ENCODE measurements at places on chromosomes 11 and 22. TPM values are rescaled to one million over a fixed set of nuclear protein-coding genes. Genes with fewer than 3 reads are reported as not detected.

Gene SMTNL1
- not detected for total RNA-seq

Gene MED17
- total RNA-seq, result 31.5 TPM

Gene DKK3
- total RNA-seq, result 1,099 TPM

Gene MIAT
- total RNA-seq, result 0.10 TPM

Gene MAJIN
- total RNA-seq, result 0.68 TPM

Gene OR5AS1
- not detected for total RNA-seq

Gene KCNJ1
- total RNA-seq, result not detected

Gene GLYATL2
- not detected for total RNA-seq

Gene FGF19
- total RNA-seq, result not detected

Gene MRGPRX4
- total RNA-seq, result not detected

Gene CALCA
- not detected for total RNA-seq

Gene LGR4
- total RNA-seq, result 17.6 TPM

Gene HOATZ
- not detected for total RNA-seq

DNA sequence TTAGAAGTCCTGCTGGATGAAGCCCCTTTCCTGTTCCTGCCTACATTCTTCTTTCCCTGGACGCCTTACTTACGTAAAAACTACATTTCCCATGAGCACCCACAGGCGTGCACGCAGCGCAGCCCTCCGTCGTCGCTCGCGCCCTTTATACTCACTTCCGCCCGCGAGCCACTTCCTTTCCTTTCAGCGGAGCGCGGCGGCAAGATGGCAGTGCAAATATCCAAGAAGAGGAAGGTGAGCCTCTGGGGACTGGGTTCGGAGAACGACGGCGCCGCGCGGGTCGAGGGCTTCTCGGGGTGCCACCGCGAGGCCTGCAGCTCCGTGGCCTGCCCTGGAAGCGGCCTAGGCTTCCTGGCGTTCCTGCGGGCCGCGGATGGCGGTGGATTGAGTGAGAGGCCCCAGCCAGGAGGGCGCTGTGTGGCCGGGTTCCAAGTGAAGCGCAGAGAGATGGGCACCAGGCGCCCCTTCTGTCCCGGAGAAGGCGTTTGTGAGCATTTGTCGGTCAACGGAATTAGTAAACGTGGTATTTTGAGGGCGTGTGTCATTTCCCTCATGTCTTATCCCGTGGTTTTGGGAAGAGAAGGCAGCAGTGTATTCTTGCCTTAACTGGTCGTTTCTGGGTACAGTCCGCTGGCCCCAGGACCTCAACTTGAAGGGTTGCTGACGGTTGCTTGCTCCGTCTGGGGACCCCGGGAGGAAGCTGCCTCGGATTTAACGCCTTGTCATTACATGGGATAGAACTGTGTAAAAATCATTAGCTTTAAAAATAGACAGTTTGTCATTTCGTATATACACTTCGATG, at the start of gene RPS3:
TSS of gene RPS3 (plus strand) at position 175 of the 802 bp plus-strand sequence. CDS start at position 205, 30 bp downstream.
- no peak for DNase-seq

GRCh38 chr22:19109198-19110063, 12.8 kb downstream of the DGCR2 start:
- no peak for DNase-seq

- no peak for DNase-seq
Measured at GRCh38 chr11:11856638-11857037, 14.9 kb downstream of the USP47 start.

DNA sequence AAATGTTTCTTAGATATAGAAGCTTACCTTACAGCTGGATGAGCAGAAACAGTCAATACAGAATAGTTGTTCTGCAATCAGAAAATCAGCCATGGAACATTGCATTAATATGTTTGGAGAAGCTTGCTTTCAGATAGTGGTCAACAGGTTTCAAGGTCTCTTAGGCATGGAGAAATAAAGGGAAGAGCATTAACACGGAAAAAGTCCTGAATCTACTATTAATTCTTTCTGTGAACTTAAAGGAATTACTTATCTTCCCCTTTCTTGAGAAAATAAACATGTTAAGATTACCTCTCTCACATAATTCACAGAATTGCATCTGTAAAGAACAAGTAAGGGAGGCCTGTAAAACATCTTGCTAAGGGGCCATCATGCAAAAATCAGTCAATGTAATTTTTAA, at the start of gene OR5B3:
TSS of gene OR5B3 (minus strand) at position 101 of the 400 bp plus-strand sequence. CDS start 3,465 bp downstream, outside the sequence.
- DNase-seq, result no peak

- DNase-seq, result no peak
Measured at GRCh38 chr22:26981541-26981940, 324.2 kb downstream of the MIAT start.

DNA sequence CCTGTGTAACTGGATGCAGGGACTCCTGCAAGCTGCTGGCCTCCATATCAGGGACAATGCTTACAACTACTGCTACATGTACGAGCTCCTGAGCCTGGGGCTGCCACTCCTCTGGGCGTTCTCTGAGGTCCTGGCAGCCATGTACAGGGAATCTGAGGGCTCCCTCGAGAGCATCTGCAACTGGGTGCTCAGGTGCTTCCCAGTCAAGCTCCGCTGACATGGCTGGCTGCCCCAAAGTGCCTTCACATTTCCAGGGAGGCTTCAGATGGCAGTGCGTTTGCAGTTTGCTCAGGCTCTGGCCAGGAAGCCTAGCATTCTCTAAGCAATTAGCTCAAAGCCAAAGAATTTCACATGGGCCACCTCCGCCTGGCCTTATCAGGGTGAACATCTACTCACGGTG, 117.4 kb upstream of the PARVA start:
- DNase-seq, result no peak

DNA sequence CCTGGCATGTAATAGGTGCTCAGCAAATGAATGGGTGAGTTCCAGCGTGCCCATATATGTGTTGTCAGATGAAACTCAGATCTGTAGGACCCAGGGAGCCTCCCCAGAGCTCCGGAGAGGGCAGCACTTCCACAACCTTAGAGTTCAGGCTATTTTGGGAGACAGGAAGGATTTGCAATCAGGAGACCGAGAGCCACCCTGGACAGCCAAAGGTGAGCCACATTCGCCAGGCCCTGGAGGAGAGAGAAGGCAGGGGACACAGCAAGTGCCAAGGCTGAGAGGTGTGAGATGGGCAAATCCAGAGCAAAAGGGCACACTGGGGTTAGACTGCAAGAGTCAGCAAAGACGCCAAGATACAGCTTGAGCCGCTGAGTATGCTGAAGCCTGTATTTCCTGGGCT, 66.4 kb downstream of the CD82 start:
- DNase-seq, result no peak

DNA sequence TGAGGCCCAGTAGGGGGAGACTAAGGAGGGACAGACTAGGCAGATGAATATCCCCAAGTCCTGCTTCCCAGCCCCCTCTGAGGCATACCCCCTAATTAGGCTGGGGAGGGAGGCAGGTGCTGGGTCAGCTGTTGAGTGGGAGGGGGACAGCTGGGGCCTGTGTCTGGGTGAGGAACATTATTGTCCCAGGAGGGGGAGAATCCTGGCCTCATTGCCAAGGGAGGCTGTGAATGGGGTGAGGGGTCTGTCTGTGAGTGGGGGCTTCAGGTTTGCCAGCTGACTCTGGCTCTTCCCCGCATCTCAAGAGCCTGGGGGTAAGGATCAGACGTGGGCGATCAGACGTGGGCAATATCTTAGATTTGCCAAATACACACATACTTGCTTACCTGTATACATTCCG, 2.1 kb downstream of the INPPL1 start:
- DNase-seq, result no peak

DNA sequence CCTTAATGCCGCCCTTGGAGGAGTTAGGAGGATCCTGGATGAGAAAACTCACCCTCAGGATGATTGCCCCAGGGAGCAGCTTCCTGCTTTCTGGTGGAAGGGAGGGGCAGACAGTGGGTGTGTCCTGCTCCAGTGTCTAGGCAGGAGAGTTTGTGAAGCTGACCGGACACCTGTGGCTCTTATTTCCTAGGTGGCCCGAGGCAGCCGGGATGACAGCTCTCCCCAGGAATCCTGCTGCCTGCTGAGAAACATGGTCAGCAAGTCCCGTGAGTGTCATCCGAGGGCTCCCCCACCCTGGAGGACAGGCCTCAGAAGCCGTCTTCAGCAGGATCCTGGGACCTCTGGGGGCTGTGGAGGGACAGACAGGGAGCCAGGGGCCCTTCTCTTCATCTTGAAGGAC, 50.4 kb downstream of the ST3GAL4 start:
- no peak for DNase-seq

DNA sequence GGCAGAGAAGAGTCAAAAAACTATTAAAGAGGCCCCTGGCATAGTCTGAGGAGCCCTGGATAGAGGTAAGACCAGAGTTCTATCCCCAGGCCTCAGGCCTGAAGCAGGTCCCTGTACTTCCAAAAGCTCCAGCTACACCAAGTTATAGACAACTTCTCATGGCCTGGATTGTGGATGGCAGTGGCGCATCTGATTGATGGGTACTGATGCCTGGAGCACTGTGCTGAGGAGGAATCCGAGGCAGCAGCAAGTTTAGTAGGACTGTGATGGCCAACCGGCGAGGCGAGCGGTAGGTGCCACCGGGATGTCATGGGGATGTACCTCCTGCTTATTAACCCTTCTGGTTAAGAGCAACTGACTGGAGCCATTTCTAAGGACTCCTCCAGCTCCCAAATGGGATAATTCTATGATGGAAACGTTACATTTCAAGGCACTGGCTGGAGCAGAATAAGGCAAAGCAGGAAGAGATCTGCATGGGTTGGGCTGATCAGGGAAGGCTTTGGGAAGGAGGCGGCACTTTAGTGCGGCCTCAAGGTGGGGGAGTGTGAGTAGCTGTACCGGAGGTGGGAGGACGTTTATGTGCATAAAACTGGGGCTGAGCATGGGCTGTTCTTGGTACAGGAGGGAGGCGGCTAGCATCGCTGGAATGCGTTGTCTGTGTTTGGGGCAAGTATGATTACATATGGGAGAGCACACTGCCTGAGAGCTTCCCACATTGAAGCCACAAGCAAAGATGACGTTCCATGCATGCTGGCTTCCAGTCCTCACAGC, 24.2 kb upstream of the JAM3 start:
- DNase-seq, result no peak

GRCh38 chr22:42863349-42863961, 6.4 kb upstream of the ARFGAP3 start:
- DNase-seq, result no peak

DNA sequence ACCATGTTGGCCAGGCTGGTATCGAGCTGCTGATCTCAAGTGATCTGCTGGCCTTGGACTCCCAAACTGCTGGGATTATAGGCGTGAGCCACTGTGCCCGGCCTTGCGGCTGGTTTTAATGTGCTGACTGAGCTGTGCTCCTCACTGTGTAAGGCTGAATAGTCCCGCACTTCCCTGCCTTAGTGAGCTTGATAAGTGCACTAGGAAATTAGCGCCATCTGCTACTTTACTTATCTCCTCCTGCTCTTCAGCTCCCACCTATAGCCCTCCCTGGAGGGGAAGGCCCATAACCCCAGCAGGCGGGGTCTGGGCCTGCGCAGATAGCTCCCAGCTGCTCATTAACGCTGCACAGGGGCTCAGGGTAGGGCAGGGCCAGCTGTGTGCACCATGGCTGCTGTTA, 49.4 kb downstream of the CLMP start:
- no peak for DNase-seq

GRCh38 chr11:120801801-120802689, 221.9 kb upstream of the TBCEL start:
- no peak for DNase-seq

GRCh38 chr11:8289492-8289918, 25.8 kb upstream of the LMO1 start:
- DNase-seq, result no peak

DNA sequence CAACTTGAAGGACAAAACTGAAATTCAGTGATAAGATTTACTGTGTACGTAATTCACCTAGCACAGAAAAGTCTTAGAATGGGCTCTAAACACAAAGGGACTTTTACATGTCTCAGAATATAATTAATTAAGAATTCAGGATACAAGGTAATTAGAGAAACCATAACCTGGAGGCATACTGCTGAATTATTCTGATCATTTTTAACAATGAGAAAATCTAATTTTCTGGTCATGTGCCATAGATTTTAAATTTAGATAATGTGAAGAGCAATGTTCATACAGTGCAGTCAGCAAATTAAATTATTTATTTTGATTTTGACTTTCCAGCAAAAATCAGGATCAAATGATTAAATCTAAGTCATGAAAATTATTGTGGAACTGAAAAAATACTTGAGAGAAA, 67.0 kb upstream of the MTNR1B start:
- DNase-seq, result no peak

GRCh38 chr11:14676068-14676467, 32.5 kb downstream of the PDE3B start:
- no peak for DNase-seq

GRCh38 chr11:115169251-115169650, 335.0 kb downstream of the CADM1 start:
- no peak for DNase-seq

DNA sequence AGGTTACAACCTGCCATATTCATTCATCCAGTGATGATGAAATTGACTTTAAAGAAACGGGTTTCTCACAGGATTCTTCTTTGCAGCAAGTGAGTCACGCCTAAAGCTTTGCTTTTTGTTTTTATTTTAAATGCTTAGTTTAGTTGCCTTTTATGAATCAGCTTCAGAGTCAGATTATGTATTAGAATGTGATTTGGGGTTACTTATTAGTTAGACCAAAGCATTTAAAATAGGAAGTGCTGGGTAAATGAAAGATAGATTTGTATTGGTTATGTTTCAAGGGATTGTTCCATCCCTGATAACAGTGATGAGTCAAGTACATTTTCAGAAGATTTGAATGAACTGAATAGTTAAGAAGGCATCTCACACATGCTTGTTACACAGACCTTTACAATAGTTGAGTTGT, 101.3 kb upstream of the GAL start:
- no peak for DNase-seq

DNA sequence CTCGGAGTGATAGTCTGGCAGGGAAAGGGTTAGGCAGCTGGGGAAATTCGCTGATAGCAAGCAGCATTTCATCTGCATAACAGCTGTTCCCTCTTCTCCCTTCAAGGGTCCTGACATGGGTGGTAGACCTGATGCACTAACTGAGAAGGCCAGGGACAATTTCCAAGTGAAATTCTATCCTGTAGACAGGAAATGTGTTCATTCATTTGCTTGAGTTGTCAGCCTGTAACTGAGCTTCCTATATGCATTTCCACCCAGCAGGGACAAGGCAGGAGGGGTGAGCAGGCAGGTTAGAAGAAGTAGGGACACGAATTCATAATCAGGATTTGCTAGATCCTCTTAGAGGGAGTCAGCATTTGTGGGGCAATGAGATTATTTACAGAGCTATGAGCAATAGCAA, 154.3 kb upstream of the NCAM1 start:
- DNase-seq, result no peak

- no peak for DNase-seq
Measured at GRCh38 chr11:132072858-132073211, 702.4 kb downstream of the NTM start.

DNA sequence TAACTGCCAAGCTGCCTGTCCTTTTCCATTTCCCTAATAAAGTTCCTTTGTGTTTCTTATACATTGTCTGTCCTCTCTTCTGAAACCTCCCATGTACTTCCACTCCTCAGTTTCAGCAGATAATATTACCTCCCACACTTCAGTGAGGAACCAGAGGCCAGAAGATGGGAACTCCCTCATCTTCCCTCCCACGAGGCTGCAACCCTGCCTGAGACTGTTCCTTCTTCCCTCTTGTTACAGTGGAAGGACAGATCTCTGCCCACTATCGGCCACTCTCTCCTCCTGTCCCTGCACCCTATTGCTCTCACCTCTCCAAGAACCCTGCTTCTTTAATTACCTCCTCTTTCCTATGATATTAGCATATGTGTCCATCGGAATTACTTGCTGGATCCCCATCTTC, 38.1 kb upstream of the SWAP70 start:
- no peak for DNase-seq

GRCh38 chr22:24401931-24402367, 25.4 kb upstream of the ADORA2A start:
- DNase-seq, result no peak

Data from glomerular endothelial cell (primary cell).